Activated naive CD8-positive, alpha-beta T cell treated with anti-CD3 and anti-CD28 coated beads, Interleukin-2, amount 10 ng/mL, durations not matched to agents 7 days and 5 days (primary cell): ENCODE measurements at places on chromosomes 7 and 10. TPM values are rescaled to one million over a fixed set of nuclear protein-coding genes. Genes with fewer than 3 reads are reported as not detected.

DNA sequence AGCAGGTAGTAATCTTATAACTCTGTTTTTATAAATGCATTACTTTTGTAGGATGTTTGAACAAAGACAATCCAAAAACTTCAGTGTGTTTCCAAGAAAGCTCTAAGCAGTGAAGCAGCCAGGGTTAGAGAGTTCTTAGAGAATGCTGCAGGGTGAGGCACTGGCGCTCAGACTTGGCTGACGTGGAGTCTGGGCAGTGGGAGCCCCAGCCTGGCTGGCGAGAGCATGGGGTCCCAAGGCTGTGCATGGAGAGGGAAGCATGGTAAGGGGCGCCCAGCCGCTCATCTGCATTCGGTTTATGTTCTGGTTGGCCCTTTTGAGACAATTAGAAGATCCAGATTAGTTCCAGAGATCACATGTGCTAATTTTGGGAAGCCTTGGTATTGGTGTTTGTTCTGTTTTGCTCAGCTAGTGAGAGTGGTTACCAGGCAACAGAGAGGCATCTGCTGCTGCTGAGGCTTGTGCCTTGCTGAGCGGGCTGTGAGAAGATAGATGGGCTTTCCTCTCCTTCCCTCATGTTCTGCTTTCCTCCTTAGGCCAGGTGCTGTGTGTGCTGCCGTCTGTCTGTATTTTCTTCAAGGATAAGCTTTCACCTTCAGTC is 10.3 kb downstream of the SUN1 start:
- no peak for DNase-seq
- H3K27ac ChIP-seq = no peak overlapping the region
- H3K36me3 ChIP-seq = peaks cover 5% of the 10 kb centered on the region
- H3K4me1 ChIP-seq = peaks cover 2% of the 10 kb centered on the region

DNA sequence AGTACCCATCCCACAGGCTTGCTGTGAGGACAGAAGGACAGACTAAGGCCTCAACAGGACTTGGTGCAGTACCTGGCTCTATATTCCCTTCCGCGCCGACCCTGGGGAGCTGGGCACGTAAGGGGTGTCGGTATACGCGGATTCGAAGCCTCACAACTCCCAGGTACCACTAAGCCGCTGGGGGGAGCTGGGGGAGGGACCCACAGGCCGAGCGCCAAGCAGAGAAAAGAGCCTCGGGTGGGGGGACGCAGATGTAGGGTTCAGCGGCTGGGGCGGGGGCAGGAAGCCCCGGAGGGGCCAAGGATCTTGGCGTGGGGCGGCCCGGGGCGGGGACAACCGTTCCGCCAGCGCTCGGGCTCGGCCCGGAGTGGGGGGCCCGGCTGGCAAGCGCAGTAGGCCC is 126.4 kb upstream of the ZNF746 start:
- H3K4me1 ChIP-seq = peaks cover 38% of the 10 kb centered on the region
- H3K27ac ChIP-seq = peak overlapping the region; percentile 94
- DNase-seq = no peak
- H3K4me3 ChIP-seq = peak overlapping the region; percentile 93
- peaks cover 13% of the 10 kb centered on the region for H3K36me3 ChIP-seq
- H3K27me3 ChIP-seq = peaks cover 13% of the 10 kb centered on the region

DNA sequence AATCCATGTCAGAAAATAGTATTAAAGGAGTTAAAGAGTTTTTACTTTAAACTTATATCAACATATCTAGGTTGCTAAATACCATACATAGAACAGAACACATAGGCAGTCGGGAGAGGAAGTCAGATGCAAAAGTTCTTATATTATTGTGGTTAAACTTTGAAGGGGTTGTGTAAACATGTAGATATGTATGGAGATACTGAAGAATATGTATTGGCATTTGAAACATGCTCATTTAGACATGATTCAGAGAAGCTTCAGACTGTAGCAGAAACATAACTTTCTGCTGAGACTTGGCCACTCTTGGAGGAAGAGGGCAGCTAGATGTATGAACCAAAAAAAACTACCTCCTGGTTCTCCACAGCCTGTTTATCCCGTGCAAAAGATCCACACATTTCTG is 103.5 kb upstream of the FERD3L start:
- DNase-seq = no peak
- no peaks in the 10 kb centered on the region for H3K36me3 ChIP-seq
- no peak overlapping the region for H3K4me3 ChIP-seq
- no peak overlapping the region for H3K27ac ChIP-seq

DNA sequence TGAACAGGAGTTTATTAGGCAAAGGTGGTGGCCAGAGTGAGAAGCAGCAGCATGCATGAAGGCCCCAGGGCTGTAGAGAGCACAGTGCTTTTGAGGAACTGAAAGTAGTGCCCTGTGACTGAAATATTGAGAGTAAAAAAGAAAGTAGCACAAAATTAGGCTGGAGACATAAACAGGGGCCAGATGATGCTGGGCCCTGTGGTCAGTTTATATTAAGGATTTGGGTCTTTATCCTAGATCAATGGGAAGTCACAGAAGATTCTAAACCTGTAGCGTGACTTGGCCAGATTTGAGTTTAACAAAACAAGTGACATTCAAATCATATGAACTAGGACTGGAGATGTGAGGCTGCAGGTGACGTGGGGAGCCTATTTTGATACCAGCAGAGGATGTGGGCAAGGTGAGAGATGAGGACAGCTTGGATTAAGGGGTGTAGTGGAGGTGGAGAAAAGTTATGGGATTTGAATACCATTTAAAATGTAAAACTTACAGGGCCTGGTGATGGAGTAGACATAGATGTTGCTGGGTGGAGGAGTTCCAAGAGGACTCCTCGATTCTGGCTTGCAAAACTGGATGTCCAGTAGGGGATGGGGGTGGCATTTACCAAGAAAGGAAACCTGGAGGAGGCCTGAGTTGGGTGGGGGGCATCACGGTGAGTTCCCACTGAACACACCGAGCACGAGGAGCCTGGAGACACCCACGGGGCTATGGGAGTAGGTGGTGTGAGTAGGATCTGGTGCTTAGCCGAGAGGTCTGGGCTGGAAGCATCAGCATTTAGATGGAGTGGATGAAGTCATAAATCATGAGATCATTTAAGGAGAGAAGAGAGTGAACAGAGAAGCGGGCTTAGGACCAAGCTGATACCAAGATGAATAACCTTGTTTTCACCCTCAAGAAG is 52.8 kb downstream of the HHEX start:
- H3K4me1 ChIP-seq = peaks cover 13% of the 10 kb centered on the region
- H3K4me3 ChIP-seq = no peak overlapping the region
- no peak for DNase-seq

CLDN3 gene
- total RNA-seq = not detected

- no peak for DNase-seq
- no peaks in the 10 kb centered on the region for H3K4me1 ChIP-seq
- peaks cover 46% of the 10 kb centered on the region for H3K36me3 ChIP-seq
- no peak overlapping the region for H3K4me3 ChIP-seq
- H3K27ac ChIP-seq = no peak overlapping the region
These were observed 18.1 kb downstream of the CCDC126 start for GRCh38 chr7:23615331-23615730.

GRCh38 chr10:23194966-23195845 is 3.1 kb downstream of the PTF1A start:
- no peak for DNase-seq
- no peak overlapping the region for H3K27ac ChIP-seq
- peaks cover 3% of the 10 kb centered on the region for H3K36me3 ChIP-seq
- H3K4me3 ChIP-seq = no peak overlapping the region
- H3K4me1 ChIP-seq = peaks cover 6% of the 10 kb centered on the region
- H3K27me3 ChIP-seq = peaks cover 75% of the 10 kb centered on the region

DNA sequence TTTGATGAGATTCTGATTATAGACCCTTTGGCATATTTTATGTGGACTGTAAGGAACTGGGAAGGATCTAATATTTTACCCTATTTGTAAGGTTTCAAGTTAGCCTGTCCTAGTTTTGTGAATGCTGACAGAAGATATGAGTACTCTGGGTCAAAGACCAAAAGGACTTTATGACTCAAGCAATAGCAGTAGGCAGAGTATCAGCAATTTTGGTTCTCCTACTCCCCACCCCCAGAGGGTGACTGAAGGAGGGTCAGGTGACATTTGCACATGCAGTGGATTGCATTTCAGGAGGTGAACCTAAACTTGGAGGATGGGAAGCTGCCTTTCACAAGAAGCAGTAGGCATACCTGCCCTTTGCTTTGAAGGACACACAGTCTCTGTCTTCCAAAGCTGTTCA is 84.0 kb upstream of the KLF6 start:
- peaks cover 37% of the 10 kb centered on the region for H3K4me1 ChIP-seq
- H3K27ac ChIP-seq = no peak overlapping the region
- H3K36me3 ChIP-seq = peaks cover 10% of the 10 kb centered on the region
- DNase-seq = no peak

GRCh38 chr10:78337646-78338391 is 304.2 kb downstream of the RPS24 start:
- no peak for DNase-seq
- no peaks in the 10 kb centered on the region for H3K36me3 ChIP-seq
- H3K27me3 ChIP-seq = peaks cover 5% of the 10 kb centered on the region
- no peaks in the 10 kb centered on the region for H3K4me1 ChIP-seq
- H3K4me3 ChIP-seq = no peak overlapping the region

ASZ1 gene
- not detected for total RNA-seq

SFTPA2 gene
- total RNA-seq = not detected

DNA sequence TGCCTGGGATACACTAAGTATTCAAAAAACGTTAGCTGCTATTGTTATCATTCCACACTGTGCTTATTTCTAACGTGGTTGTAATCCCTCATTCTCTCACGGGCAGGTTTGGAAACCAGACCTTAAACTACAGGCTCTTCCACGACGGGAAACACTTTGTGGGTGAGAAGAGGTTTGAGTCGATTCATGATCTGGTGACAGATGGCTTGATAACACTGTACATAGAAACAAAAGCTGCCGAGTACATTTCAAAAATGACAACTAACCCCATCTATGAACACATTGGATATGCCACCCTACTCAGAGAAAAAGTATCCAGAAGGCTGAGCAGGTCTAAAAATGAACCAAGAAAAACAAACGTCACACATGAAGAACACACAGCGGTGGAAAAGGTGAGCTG is 163.2 kb upstream of the PRR15 start:
- H3K27me3 ChIP-seq = peaks cover 2% of the 10 kb centered on the region
- no peak overlapping the region for H3K27ac ChIP-seq
- no peaks in the 10 kb centered on the region for H3K36me3 ChIP-seq
- peaks cover 3% of the 10 kb centered on the region for H3K4me1 ChIP-seq

DNA sequence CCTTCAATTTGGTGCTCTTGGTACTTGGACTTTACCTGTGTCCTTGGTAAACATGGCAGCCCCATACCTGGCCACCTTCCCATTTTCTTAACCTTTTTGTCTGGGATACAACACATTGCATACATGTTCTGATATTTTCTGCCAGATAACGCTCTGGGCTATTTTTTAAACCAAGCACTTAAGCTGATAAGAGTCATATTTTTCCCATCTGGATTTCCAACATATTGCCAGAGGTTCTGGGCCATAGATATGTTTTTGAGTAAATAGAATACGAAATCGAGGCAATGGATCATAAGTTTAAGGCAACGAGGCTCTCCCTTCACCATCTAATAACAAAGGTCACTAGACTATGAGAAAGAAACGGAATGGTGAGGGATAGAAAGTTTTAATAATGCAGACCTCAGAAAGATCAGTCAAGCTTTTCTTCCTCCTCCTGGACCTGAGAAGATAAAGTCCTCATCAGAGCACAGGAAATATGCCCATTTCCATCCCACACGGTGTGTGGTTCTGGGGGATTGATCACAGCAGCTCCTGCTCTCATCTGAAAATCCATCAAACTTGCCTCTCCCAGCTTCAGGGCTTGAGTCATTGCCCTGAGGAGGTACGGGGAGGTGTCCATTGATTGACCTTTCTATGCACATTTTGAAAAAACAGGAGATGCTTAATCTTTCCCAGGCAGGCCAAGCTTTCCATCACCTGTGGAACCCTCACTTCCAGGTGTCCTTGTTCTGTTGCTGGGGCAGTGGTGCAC is 257.2 kb downstream of the GFRA1 start:
- H3K36me3 ChIP-seq = no peaks in the 10 kb centered on the region
- no peak for DNase-seq
- no peaks in the 10 kb centered on the region for H3K4me1 ChIP-seq
- no peak overlapping the region for H3K27ac ChIP-seq
- no peak overlapping the region for H3K4me3 ChIP-seq

DNA sequence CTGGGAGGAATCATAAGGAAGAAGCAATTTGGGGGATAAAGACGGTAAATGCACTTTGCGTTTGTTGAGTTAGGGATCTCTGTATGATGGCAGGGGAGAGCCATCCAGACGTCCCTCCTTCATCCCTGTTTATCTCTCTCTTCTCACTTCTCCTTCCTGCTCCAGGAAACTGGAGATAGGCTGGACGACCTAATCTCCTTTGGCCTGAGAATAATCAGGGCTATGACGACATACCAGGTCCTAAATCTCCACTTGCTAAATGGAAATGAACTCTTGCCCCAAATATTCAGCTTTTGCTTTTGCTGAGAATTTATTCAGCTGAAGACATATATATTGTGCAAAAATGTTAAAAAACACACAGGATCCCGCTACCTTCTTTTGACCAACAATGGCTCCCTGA is 182.9 kb upstream of the INHBA start:
- H3K27me3 ChIP-seq = no peaks in the 10 kb centered on the region
- no peak overlapping the region for H3K4me3 ChIP-seq
- H3K4me1 ChIP-seq = peaks cover 25% of the 10 kb centered on the region
- no peak overlapping the region for H3K27ac ChIP-seq
- no peak for DNase-seq

HMX3 gene
- not detected for total RNA-seq

DNA sequence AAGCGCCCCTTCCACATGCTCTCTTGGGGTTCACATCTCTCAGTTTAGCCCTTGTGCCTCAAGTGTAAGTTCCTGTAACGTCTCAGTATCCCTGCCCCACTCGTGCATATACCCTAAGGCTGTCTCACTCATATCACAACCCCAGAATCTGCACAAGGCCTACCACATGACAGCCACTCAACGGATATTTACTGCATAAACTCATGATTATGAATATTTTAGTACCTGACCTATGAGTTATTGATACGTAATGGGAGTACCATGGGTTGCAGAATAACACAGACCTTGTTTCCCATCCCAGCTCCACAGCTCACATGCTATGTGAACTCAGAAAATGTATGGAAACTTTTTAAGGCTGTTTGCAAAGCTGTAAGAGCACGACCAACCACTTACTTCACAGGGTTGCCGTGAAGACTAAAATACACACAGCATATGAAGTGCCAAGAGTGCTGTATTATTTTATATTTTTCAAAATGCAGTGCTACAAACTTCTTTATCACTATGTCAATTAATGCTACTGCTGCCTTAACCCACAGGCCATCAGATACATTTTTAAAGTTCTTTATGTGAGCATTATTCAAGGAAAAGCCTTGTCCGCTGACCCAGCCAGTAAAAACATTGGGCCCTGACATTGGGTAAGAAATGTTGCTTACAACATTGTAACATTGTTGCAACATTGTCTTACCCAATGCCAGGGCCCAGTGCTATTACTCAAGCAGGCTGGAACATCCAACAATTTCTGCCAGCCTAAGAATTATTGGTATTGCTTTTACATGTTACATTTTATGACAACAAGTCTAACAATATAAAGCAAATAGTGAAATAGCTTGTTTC is 97.2 kb downstream of the JAZF1 start:
- no peak overlapping the region for H3K4me3 ChIP-seq
- H3K36me3 ChIP-seq = no peaks in the 10 kb centered on the region
- DNase-seq = no peak
- no peaks in the 10 kb centered on the region for H3K27me3 ChIP-seq
- H3K4me1 ChIP-seq = peaks cover 2% of the 10 kb centered on the region
- no peak overlapping the region for H3K27ac ChIP-seq
